Esophagus muscularis mucosa (tissue), 4 donors: ENCODE measurements at places on chromosomes 2 and 18. TPM values are rescaled to one million over a fixed set of nuclear protein-coding genes. Genes with fewer than 3 reads are reported as not detected.

DNA sequence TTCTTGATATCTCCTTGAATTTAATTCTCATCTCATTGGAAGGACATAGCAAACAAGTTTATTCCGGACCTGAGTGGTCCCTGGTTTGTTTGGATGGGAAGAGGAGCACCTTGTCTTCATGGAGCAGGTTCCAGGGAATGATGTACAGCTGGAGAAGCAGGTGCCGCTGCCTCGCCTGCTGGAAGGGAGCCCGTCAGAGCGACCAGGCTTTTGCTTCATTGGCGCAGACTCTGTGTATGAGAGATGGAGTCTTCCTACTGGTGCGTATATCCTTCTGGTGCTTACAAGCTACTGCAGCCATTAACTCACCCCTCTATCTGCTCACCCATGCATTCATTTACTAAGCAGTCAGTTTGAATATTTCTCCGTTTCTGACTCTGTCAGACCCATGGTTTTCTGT is 11.6 kb upstream of the ALLC start:
- no peaks in the 10 kb centered on the region for H3K27me3 ChIP-seq
- no peak overlapping the region for H3K4me3 ChIP-seq
- no peak for DNase-seq
- H3K27ac ChIP-seq, result no peak overlapping the region

DNA sequence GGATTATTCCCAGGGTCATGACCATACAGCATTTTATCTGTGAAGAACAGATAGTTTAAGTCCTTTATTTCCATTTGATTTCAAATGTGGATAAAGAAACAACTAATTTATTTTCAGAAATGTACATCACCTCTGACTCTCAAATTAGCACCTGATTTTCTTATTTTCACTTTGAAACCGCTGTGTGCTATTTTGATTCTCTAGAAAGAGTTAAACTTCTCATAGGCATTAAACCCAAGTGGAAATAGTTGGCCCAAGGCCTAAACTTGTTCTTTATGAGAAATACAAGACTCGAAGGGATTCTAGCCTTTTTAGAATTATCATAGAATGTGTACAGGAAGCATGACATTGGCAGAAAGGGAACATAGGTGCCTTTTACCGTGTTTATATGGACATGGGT is 41.5 kb upstream of the LTBP1 start:
- no peak overlapping the region for H3K4me3 ChIP-seq
- no peaks in the 10 kb centered on the region for H3K4me1 ChIP-seq
- no peak overlapping the region for H3K27ac ChIP-seq
- H3K36me3 ChIP-seq, result no peaks in the 10 kb centered on the region
- H3K27me3 ChIP-seq, result no peaks in the 10 kb centered on the region
- DNase-seq, result no peak

GRCh38 chr2:12277241-12278034 is 439.3 kb upstream of the TRIB2 start:
- H3K36me3 ChIP-seq, result no peaks in the 10 kb centered on the region
- no peaks in the 10 kb centered on the region for H3K4me1 ChIP-seq
- no peak overlapping the region for H3K27ac ChIP-seq
- DNase-seq, result no peak

- H3K27ac ChIP-seq, result peak within 1 kb of the TSS; percentile 96
- peak within 1 kb of the TSS; percentile 94 for H3K4me3 ChIP-seq
- peak; percentile 92 for DNase-seq
- H3K36me3 ChIP-seq, result peaks cover 4% of the 10 kb centered on the region
- peaks cover 61% of the 10 kb centered on the region for H3K4me1 ChIP-seq
Measured at GRCh38 chr2:121649149-121649595, at the start of gene CLASP1. Gene CLASP1 (minus strand): TSS chr2:121649462. CDS start chr2:121605895, 43,567 bp downstream.

DNA sequence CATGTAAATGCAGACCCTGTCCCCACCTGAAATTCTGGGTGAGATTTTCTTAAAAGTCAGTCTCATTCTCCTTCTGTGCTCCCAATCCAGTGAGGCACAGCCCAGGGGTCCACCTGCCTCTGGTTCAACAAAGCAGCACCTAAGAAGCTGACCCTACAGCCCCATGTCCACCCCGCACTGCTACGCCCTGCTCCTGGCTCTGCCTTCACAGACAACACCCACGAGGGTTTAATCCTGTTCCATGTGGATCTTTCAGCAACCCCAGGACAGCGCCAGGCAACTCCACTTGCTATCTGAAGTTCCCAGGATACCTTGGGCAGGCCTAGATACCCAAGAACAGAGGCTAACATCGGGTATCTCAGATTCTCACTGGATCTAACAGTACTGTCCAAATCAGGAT is 44.9 kb downstream of the HDLBP start:
- H3K36me3 ChIP-seq, result peaks cover 26% of the 10 kb centered on the region
- peak overlapping the region; percentile 95 for H3K4me3 ChIP-seq
- H3K27me3 ChIP-seq, result no peaks in the 10 kb centered on the region
- no peak overlapping the region for H3K27ac ChIP-seq
- no peak for DNase-seq

DNA sequence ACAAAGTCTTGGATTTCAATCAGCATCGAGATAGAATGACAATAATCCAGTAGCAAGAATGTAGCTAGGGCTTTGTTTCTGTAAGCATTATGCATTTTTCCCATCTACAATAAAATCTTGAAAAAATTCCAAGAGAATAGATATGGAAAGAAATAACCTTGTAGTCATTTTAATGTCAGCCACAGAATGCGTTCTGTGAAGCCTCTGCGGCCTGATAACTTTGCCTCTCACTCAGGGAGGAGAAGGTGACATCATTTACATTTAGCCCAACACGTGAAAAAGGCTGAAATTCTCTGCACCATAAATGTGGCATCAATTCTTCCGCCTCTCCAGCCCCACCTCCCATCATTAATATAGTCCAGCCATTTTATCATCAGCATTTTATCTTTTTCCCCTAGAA is 19.1 kb upstream of the DYNC1I2 start:
- H3K36me3 ChIP-seq, result no peaks in the 10 kb centered on the region
- no peak overlapping the region for H3K27ac ChIP-seq
- no peaks in the 10 kb centered on the region for H3K4me1 ChIP-seq
- no peak for DNase-seq
- no peaks in the 10 kb centered on the region for H3K27me3 ChIP-seq

DNA sequence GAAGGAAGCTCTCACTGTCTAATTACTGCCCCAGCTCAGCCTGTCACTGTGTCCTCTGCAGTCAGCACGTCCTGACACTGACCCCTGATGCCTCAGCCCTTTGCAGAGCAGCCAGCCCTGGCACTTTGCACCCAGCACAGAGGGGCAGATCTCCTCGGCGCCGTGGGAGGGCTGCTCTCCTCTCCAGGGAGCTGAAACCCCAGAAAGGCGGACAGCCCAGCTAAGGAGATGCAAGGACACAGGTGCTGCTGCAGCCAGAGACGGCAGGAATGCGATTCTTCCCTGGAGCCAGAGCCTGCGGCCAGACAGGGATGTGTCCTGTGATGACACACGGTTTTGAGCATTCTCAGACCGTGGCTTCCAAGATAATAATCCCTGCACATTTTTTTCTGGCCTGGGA is 34.5 kb upstream of the SIX3 start:
- no peak overlapping the region for H3K4me3 ChIP-seq
- H3K4me1 ChIP-seq, result no peaks in the 10 kb centered on the region
- DNase-seq, result no peak
- H3K27ac ChIP-seq, result no peak overlapping the region
- no peaks in the 10 kb centered on the region for H3K27me3 ChIP-seq

GRCh38 chr2:3683748-3684454 is 19.5 kb upstream of the DCDC2C start:
- no peaks in the 10 kb centered on the region for H3K4me1 ChIP-seq
- no peak overlapping the region for H3K4me3 ChIP-seq
- no peaks in the 10 kb centered on the region for H3K36me3 ChIP-seq
- no peak for DNase-seq
- H3K27me3 ChIP-seq, result no peaks in the 10 kb centered on the region

GRCh38 chr2:33312355-33312754 is 164.1 kb upstream of the RASGRP3 start:
- no peak for DNase-seq
- peaks cover 15% of the 10 kb centered on the region for H3K36me3 ChIP-seq
- no peaks in the 10 kb centered on the region for H3K27me3 ChIP-seq
- H3K4me3 ChIP-seq, result no peak overlapping the region

DNA sequence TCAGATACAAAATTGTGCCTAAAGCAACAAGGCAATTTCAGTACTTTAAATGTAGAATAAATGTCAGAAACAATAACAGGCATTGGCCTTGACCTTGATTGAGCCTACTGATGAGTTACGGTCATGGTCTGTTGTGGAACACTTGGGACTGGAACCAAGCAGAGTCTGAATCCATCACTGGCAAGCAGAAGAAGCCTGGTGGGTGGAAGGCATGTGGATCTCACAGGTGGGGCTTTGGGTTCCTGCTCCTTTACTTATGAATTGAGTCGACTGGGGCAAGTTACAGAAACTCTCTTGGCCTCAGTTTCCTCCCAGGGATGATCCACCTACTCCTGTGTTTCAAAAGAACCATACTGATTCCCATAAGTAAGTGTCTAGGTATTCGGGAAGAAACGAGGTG is 102.3 kb downstream of the KCNF1 start:
- no peaks in the 10 kb centered on the region for H3K36me3 ChIP-seq
- no peak overlapping the region for H3K4me3 ChIP-seq
- DNase-seq, result no peak
- H3K27ac ChIP-seq, result no peak overlapping the region
- no peaks in the 10 kb centered on the region for H3K4me1 ChIP-seq
- H3K27me3 ChIP-seq, result no peaks in the 10 kb centered on the region

- H3K4me1 ChIP-seq, result peaks cover 34% of the 10 kb centered on the region
- no peaks in the 10 kb centered on the region for H3K27me3 ChIP-seq
Measured at GRCh38 chr2:110101901-110102803, 13.5 kb downstream of the MALL start.

- H3K36me3 ChIP-seq, result no peaks in the 10 kb centered on the region
- no peaks in the 10 kb centered on the region for H3K4me1 ChIP-seq
Measured at GRCh38 chr2:200235533-200235932, 71.0 kb upstream of the SPATS2L start.

DNA sequence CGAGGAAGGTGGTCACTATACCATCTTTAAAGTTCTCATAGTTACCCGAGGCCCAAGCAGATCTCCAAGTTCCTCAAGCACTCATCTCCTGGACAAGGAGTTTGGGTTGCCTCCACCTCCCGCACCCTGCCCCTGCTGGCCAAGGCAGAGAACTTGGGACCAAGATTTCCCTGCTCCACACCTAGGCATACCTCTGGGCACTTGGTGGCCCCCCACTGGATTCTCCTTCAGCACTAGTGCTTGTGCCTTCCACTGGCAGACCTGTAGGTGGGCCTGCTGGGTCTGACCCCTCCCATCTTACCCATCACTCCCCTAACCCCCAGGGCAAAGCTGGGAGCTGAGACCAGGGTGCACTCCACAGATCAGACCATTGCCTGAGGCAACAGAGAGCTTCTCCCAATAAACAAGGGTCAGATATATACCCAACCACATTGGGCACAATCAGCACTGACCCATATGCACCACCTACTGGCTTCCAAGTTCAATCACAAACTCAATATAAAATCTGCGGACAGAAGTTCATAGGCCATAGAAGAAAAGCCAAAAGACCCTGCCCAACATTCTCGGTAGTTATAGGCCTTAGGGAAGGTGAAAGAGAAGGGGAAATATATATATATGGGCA is 244.2 kb downstream of the EXOC6B start:
- H3K27me3 ChIP-seq, result no peaks in the 10 kb centered on the region
- H3K4me1 ChIP-seq, result no peaks in the 10 kb centered on the region
- no peak overlapping the region for H3K4me3 ChIP-seq
- no peaks in the 10 kb centered on the region for H3K36me3 ChIP-seq

DNA sequence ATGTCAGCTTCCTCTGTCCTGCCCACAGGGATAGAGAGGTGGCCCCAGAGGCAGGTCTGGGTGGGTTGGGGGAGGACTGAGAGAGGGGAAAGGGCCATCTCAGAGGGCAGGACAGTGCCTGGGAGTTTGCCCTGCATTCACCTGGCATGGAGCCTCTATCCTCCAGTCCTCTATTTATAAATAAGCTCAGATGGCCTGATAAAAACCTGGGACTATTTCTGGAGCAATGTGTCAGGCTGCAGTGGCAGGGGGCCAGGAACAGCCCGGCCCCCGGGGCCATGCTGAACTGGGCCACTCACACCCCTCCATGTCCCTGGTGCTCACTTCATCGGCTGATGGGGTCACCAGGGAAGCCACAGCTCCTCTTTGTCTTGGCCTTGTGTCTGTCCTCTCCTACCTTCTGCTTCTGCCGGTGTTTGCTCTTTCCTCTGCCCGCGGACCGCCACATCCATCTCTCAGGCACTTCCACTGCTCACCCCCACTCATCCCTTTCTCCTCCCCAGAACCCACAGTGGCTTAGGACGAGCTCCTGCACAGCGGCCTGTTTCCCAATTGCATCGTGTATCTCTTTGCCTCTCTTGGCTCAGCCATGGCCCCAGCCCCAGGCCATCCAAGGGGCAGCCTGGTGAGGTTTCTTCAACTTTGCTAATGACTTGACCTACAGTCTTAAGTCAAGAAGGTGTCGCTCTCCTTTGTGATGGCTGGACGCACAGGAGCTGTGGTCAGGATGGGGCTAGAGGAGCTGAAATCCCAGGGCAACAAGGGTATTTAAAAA is 38.8 kb downstream of the SCTR start:
- no peak overlapping the region for H3K27ac ChIP-seq
- no peaks in the 10 kb centered on the region for H3K27me3 ChIP-seq
- peak; percentile 90 for DNase-seq

GRCh38 chr2:173979751-173980351 is 14.7 kb upstream of the SP3 start:
- no peak overlapping the region for H3K4me3 ChIP-seq
- H3K27ac ChIP-seq, result no peak overlapping the region
- no peaks in the 10 kb centered on the region for H3K27me3 ChIP-seq
- no peak for DNase-seq
- H3K36me3 ChIP-seq, result no peaks in the 10 kb centered on the region

GRCh38 chr2:17892770-17893534 is 14.5 kb downstream of the KCNS3 start:
- peak; percentile 55 for DNase-seq
- H3K4me1 ChIP-seq, result no peaks in the 10 kb centered on the region
- H3K27me3 ChIP-seq, result no peaks in the 10 kb centered on the region
- no peak overlapping the region for H3K4me3 ChIP-seq

- no peaks in the 10 kb centered on the region for H3K27me3 ChIP-seq
- no peak overlapping the region for H3K27ac ChIP-seq
- DNase-seq, result no peak
- H3K4me3 ChIP-seq, result no peak overlapping the region
- no peaks in the 10 kb centered on the region for H3K36me3 ChIP-seq
- no peaks in the 10 kb centered on the region for H3K4me1 ChIP-seq
Measured at GRCh38 chr2:103879101-103879500, 974.8 kb upstream of the POU3F3 start.

- H3K4me3 ChIP-seq, result peak overlapping the region; percentile 25
- peak overlapping the region; percentile 90 for H3K27ac ChIP-seq
- no peaks in the 10 kb centered on the region for H3K27me3 ChIP-seq
Measured at GRCh38 chr18:63236921-63237846, 82.4 kb downstream of the BCL2 start.

GPD2 gene
- 19.5 TPM for total RNA-seq

C2orf80 gene
- not detected for total RNA-seq

C2orf15 gene
- not detected for total RNA-seq

MBD2 gene
- total RNA-seq, result 38.6 TPM

RGPD5 gene
- total RNA-seq, result 17.0 TPM

ZFAND2B gene
- total RNA-seq, result 33.6 TPM

GRB14 gene
- 5.3 TPM for total RNA-seq

NXPH2 gene
- not detected for total RNA-seq

ANO7 gene
- total RNA-seq, result not detected

SGPP2 gene
- 0.83 TPM for total RNA-seq

MYCN gene
- total RNA-seq, result 1.2 TPM
